ENCODE measurements at places on chromosomes 4 and X.

DNA sequence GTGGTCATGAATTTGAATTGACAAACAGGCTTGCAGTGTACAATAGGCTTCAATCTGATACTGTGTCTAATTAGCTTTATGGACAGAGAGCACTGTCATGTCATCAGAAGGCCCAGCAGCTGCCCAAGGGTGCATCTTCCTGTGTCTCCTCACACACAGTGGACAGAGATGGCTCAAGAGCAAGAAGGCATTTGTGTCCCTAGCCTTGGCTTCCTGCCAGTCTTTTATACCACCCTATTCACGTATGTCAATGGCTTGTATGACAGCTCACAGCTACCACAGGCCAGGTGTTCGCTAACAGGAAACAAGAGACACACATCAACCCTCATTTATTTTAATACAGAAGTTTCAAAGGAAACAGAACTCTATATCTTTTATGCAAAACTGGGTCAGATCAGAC is 874.0 kb upstream of the AGA start:
- DNase-seq = no peak

DNA sequence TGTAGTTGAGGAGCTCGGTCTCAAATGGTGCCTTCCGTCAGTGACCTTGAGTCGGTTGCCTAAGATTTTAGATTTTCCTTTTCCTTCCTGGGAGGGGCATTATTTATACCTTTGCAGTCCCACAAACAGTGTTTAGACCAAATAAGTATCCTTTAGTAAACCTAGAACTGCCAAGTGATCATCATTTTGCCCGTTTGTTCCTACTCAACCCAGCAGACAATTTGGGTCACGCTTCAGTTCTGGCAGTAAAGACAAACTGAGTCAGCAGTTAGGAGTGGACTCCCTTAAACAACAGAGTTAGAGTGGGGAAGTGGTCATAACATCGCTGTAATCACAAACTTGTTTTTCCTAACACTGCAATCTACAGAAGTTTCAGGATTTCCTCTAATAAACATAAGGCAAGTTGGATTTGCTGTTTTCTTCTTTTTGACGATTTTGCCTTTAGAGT is 777 bp upstream of the WDFY3 start:
- no peak for DNase-seq

DNA sequence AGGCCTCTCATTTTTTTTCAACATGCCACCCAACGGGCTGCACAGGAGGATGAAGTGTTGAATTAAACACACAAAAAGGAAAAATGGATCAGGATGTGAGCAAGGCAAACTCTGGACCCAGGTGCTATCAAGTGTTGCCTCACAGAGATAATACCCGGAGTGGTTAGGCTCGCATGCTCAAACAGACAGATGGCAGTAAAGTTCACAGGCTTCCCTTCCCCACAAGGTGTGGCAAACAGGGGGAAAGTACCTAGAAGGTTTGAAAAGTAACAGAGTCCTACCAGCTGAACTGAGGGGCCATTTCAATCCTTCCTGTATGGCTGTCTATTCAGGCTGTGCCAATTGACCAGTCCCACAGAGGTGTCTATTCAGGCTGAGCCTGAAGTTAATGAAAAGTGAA is 123.9 kb upstream of the GC start:
- no peak for DNase-seq

DNA sequence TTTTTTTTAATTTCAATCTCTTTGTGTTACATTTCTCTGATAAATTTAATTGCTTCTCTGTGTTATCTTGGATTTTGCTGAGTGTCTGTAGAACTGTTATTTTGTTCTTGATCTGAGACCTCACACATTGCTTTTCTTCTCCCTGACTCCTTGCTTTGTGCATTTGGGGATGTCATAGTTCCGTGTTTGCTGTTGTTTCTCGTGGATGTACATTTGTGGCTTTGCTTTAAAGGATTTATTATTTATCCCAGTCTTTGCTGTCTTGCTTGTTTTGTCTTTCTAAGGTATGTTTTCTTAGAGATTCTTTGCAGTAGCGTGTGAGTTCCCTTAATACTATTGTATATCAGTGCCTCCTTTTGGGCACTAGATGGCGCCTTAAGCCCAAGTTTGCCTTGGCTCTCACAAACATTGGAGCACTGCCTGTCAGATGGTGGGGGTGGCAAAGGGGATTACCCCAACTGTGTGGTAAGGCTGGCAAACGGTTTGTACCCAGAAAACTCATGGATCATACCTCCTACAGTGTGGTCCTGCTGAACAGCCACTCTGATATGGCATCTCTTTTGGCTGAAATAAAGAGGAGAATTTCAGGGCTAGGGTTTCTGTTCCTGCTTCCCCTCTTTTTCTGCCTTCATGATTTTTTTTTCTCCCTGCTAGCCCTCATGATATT is 96.4 kb downstream of the PGRMC2 start:
- DNase-seq = peak; percentile 37

DNA sequence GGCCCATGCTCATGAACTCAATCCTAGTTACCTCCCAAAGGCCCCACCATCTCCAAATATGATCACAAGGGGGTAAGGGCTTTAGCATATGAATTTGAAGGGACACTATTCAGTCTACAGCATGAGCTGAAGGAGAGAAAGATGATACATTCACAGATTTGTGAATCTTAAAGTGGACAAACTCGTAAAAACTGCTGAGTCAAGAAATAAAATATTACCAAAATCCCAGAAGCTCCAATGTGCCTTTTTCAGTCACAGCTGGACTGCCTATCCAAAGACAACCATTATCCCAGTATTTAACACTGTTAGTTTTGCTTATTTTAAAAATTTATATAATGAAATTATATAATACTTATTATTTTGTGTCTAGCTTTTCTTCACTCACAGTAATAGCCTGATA is 109.0 kb downstream of the CXXC4 start:
- DNase-seq = no peak

DNA sequence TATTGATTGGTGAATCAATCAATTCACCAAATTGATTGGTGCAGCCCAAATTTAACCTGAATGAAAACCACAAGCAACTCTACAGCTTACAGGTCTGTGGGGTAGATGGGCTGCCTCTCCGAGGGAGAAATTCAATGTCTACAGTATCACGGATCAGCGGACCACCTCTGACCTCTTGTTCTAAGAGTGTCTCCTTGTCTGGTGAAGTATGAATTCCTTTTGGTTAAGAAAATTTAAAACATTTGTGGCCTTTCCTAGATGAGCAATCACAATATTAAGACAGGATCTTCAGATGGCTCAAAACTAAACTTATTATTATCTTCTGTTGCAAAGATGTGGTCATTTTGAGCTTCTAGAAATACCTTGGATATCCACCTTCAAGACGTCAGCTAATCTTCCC is 153.3 kb downstream of the IL15 start:
- no peak for DNase-seq

GRCh38 chr4:22203711-22204011 is 255.1 kb upstream of the KCNIP4 start:
- DNase-seq = no peak

- DNase-seq = no peak
These were observed 97.1 kb downstream of the ENOX2 start for GRCh38 chrX:130805903-130806302.

- DNase-seq = no peak
These were observed 886.2 kb downstream of the ARAP2 start for GRCh38 chr4:35358001-35358584.

GRCh38 chr4:89759426-89759825 is 77.5 kb downstream of the SNCA start:
- DNase-seq = no peak

DNA sequence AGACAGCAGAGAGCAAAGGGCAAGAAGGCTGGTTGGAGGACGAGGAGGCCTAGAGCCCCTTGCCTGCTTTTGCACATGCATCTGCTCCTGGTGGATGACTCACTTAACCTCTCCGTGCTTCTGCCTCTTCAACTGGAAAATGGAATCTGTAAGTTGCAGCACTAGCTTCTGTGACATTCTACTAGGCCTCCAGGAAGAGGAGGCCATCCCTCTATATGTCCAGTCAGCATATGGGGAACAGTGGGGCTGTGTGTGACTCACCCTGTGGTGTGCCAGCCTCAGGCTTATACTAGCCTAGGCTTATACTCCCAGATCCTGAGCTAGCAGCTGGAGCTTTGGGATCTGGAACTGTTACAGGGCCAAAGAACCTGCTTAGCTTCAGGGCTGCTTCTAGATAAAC is 36.0 kb downstream of the RTL9 start:
- DNase-seq = no peak

- no peak for DNase-seq
These were observed 306.5 kb downstream of the PRDM5 start for GRCh38 chr4:120616041-120616440.

- no peak for DNase-seq
These were observed 26.0 kb downstream of the MANBA start for GRCh38 chr4:102734591-102735385.

DNA sequence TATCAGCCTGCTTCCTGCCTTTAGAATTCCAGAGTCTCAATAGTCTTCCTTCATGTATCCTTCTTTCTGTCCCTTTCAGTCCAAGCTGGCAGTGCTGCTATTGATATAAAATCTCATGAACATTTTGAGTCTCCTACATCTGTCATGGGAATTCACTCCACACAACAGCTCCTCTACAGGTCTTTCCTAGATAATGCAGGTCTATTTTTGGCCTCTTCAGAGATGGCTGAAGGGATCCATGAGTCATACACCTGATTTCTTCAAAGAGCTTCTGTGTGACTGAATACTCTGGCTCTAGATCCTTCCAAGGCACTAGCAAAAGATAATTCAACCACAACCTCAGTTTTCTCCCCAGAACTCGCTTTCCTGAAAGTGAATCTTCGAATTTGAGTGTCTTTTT is 115.4 kb downstream of the STPG2 start:
- DNase-seq = no peak

DNA sequence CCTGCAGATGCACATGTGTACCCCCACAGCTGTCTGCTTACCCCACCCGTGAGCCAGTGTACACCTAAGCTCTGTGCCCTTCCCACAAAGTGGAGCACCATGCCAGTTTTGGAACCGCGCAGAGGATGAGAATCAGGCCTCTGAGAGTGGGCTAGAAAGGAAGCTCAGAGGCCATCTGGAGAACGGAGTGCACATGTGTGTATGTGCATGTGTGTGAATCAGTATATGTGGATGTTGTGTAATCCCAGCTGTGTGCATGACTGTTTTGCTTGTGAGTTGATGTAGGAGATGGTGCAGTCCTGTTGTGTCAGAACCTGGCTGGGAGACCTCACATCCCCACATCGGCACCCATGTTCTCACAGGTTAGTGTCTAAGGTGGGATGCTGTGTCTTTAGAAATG is 93.0 kb downstream of the DRD5 start:
- DNase-seq = no peak

DNA sequence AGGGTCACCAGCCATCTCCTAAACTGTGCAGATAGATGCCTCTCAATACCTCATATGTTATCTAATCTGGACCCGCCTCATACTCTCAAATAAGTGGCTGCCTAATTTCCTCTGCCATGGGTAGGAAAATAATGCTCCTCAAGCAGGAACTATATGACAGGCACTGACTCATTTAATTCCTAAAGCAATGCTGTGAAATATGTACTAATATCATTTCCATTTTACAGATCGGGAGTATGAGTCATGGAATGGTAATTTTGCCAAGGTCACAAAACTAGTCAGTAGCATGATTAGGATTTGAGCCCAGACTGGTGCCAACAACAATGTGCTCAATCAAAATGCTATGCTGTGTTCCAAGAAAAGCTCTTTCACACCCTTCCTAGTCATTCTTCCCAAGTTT is 3.0 kb upstream of the NXT2 start:
- DNase-seq = no peak

GRCh38 chrX:10931976-10932375 is 179.2 kb upstream of the HCCS start:
- DNase-seq = no peak

DNA sequence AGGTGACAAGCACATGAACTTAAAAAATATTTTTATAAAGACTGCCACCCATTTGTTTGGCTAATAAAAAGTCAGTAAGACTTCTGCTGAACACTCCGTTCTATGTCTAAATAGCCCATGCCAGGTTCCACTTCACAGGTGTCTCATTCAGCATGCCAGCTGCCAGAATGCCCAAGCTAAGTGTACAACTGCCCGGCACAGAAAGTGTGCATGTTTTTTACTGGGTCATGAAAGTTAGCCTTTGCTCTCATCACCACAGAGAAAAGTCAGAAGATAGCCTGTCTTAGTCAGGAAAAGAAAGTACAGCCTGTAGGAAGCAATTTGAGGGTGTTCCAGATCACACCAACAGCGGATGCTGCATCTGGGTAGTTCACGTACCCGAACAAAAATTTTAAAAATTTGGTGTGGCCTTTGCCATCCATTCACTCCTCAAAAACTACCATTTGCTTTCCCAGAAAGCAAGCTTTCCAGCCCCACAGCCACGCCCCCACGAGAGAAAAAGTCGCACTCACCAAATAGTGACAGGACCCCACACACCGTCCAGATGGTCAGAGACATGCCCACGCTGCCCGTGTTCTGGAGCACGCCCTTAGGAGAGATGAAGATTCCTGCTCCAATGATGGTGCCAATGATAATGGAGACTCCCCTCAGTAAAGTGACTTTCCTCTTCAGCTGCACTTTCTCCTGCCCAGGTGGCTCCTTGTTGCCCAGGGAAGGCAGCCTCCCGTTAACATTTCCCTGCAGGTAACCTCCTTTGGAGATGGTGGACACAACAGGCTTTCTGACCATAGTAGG is 671 bp downstream of the SLC7A11 start:
- no peak for DNase-seq

- DNase-seq = no peak
These were observed 21.3 kb upstream of the WDR44 start for GRCh38 chrX:118324588-118324987.

DNA sequence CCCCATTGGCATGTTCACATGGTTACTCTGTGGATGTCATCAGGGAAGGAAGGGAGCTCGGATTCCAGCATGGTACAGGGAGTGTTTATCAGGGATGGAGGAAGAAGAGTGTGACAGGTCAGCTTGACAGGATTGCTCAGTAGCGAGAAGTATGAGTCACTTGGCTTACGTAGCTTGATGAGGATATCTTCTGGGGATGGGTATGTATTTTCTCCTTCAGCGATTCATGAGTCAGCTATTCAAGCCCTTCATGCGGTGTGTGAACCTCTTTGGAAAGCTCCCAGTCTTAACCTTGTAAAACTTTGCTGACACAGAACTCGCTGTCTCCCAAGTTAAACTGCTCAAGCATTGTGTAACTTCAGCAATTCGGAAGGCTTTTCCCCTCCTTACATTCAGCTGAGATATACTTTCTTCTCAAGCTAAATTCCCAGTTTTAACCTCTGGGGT is 275.4 kb downstream of the ARHGAP10 start:
- DNase-seq = no peak

GRCh38 chr4:152014280-152014679 is 253.5 kb upstream of the GATB start:
- no peak for DNase-seq

- no peak for DNase-seq
These were observed 54.5 kb upstream of the BCOR start for GRCh38 chrX:40152173-40152711.
